ENCODE measurements at places on chromosomes 12 and 14. TPM values are rescaled to one million over a fixed set of nuclear protein-coding genes. Genes with fewer than 3 reads are reported as not detected.

Gene LRP6
- total RNA-seq = 17.5 TPM

Gene DPF3
- total RNA-seq = under 0.01 TPM

Gene ZFHX2
- 0.81 TPM for total RNA-seq

Gene CLEC2B
- total RNA-seq = 17.0 TPM

Gene KCNC2
- total RNA-seq = not detected

Gene FAM177A1
- total RNA-seq = 16.7 TPM

Gene AQP6
- total RNA-seq = under 0.01 TPM

Gene VWF
- 13.5 TPM for total RNA-seq

Gene HOXC9
- not detected for total RNA-seq

Gene TPH2
- total RNA-seq = not detected

Gene CLEC14A
- 0.27 TPM for total RNA-seq

Gene SMOC1
- under 0.01 TPM for total RNA-seq

Gene CBLN3
- total RNA-seq = 0.54 TPM

Gene CARMIL3
- total RNA-seq = 1.3 TPM

GRCh38 chr12:62737615-62738014, 197.3 kb downstream of the PPM1H start:
- no peak for DNase-seq

DNA sequence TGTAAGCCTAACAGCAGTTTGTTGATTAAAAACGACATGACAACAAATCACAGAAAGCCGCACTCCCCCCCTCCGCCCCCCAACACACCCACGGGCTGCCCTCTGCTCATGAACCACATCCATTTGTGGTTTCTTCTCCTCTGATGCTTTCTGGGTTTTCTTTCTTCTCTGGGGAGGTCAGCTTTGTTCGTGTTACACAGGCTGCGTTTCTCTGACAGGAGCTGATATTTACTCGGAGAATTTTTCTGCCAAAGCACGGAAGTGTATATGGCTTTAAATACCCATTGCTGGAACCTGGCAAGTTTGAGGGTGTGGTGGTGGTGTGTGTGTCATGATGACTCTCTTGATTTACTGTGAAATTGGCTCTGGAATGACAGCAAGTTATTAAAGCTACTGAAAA, 883.7 kb upstream of the TMEM132C start:
- no peak for DNase-seq

DNA sequence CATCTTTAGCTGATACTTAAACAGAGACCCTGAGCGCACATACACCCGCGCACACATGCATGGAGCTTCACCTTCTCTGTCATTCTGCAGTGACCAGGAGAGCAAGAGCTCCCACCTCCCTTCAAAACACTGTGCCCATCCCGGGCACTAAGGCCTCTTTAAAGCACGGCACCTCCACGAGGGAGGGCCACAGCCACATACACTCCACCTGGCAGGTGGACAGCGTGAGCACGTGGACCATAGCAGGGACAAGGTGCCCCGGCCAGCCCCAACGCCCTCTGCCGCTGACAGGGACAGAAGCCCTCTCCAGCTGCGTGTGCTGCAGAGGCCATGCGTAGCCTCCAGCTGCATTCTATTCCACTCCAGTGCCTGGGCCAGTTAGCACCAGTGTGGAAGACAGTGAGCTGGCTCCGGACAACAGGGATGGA, 5.4 kb downstream of the GAPDH start:
- DNase-seq = no peak

GRCh38 chr12:85759623-85760022, 76.6 kb downstream of the RASSF9 start:
- no peak for DNase-seq

DNA sequence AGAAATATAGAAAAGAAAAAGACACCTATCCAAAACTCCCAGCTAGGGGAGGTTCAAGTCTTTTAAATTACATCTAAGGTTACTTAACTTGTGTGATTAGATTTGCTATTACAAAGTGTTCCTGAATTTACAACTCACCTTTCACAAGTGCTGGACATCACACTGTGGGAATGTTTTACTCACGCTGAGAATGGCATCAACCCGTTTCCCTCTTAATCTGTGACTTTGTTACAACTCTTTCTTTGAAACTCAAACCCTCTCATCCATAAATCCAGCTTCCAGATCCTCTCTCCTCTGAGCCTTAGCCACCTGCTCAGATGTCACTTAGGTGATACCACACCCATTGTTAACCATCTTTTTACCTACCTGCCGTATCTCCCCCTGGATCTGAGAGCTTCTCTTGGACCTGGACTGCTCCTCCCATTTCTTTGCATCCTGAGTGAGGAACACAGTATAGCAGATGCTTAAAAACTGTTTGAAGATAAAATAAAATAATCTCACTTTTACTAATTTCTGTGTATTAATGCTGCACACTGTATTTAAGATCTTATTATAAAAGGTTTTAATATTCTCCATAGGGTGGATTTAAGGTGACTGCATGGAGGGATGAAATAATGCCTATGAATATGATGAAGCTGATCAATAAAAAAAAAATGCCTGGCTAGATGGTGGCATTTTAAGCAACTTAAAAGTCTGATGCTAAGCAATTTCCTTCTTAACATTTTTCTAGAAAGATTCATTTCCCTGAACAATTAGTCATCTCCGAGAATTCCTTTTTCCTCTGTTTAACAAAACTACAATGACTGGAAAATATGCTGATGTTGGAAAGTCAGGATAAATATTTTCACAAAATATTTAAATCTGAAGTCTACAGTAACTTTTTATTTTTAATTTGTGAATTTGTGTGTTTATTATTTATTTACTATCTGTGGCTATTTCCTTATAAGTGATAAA, 39.1 kb upstream of the NAP1L1 start:
- no peak for DNase-seq

DNA sequence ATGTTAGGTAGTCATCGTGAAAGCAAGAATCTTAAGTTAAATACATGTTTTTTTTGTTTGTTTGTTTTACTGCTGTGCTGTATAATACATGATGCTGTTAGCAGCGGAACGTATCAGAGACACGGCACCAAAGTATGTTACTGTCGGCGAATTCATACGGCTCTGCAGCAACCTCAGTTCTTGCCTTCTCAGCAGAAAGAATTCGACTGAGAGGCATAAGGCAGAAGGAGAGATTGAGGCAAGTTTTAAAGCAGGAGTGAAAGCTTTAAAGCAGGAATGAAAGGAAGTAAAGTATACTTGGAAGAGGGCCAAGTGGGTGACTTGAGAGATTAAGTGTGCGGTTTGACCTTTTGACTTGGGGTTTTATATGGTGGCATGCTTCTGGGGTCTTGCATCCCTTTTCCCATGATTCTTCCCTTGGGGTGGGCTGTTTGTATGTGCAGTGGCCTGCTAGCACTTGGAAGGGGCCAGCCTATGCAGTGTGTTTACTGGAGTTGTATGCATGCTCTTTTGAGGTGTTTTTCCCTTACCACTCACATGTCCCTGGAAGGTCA, 23.7 kb downstream of the LEMD3 start:
- DNase-seq = no peak

- no peak for DNase-seq
Observed at GRCh38 chr12:1280059-1280458, 289.0 kb downstream of the ERC1 start.

GRCh38 chr12:66144791-66145754, 14.5 kb upstream of the LLPH start:
- DNase-seq = peak; percentile 87

DNA sequence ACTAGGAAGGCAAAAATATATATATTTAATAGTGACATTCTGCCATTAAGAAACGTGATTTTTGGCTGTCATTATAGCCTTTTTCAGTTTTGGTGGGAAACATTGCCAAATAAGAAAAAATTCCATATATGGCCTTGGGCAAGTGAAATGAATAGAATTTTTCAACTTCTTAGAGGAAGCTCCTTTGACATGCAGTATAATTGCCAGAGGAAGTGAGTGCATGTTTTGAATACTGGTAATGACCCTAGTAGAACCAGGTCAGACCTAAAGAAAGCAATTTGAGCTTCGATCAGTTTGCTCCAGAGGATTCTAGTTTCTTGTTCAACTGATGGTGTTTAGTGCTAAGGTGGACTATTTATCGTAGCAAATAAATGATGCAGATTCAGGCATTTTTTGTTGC, 26.2 kb upstream of the TRIM9 start:
- DNase-seq = no peak

GRCh38 chr12:85617307-85618091, 218.7 kb downstream of the RASSF9 start:
- no peak for DNase-seq

DNA sequence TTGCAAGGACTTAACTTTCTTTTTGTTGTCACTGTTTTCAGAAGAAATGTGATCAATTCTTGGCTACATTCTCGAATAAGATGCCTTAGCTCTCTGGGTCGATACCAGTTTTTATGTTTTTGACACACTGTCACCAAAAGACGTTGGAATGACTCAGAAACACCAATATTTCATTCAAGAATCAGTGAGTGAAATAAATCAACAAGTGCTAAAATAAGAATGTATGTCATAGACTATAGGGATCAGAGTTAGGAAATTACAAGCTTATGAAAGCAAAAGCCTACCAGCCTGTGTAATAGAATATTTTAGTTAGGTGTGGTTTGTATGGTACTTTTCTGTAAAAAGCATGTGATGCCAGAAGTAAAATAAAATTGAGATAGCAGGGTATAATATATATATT, 17.8 kb downstream of the PPHLN1 start:
- DNase-seq = no peak

- no peak for DNase-seq
Observed at GRCh38 chr12:128791395-128792322, 32.1 kb downstream of the SLC15A4 start.

- no peak for DNase-seq
Observed at GRCh38 chr14:50978888-50979287, 34.6 kb upstream of the PYGL start.

DNA sequence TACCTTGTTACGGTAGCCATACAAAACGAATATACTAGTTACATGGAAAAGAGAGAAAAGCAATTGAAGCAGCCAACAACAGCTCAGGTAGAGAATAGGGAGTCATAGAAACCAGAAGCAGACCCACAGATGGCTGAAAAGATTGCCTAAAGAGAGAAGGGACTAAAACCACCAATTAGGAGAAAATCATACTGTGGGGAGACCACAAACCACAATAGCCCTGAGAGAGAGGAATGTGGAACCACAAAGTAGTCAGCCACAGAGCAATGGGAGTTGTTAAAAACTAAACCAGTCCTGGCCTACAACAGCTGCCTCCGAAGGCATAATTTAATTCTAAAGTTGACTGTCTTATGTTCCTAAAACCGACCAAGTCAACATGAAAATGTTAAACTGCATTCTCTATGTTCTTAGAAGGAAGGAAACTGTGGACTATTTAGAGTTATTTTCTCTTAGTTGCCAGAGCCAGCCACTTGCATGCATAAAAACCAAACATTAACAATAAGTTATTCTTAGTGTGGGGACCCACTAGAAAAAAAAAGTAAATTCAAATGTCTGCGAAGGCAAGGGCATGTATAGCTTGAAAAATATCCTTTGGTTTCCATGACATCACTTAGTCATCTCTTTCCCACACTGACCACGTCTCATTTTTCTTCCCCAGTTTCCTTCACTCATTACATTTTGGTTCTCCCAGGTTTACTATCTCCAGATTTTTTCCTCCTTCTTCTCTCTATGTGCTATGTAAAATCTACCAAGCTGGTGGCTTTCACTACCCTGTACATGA, 398.1 kb downstream of the NOVA1 start:
- DNase-seq = peak; percentile 82

DNA sequence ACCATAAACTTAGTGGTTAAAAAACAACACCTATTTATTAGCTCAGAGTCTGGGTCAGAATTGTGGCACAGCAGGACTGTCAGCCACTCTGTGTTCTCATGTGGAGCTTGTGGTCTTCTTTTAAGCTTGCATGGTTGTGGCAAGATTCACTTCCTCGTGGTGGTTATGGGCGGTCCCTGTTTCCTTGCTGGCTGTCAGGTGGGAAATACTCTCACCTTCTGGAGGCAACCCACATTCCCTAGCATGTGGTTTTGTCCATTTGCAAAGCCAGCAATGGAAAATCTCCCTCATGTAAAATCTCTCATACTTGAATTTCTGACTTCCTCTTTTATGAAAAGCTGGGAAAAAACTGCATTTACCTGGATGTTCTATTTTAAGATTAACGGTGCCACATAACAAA, 229.8 kb downstream of the ALX1 start:
- DNase-seq = peak; percentile 21

- DNase-seq = no peak
Observed at GRCh38 chr12:11805043-11805442, 155.6 kb downstream of the ETV6 start.
